ENCODE measurements at places on chromosomes 5 and 9. TPM values are rescaled to one million over a fixed set of nuclear protein-coding genes. Genes with fewer than 3 reads are reported as not detected.

OR1N2 gene
- not detected for total RNA-seq

CLK4 gene
- 26.0 TPM for total RNA-seq

CCNJL gene
- total RNA-seq = not detected

ABHD17B gene
- total RNA-seq = 11.7 TPM

SLC28A3 gene
- total RNA-seq = 0.90 TPM

RRAGA gene
- 45.5 TPM for total RNA-seq

NRARP gene
- 0.82 TPM for total RNA-seq

PCDHGA2 gene
- not detected for total RNA-seq

FKTN gene
- 16.8 TPM for total RNA-seq

SH3PXD2B gene
- total RNA-seq = 0.99 TPM

ROR2 gene
- total RNA-seq = 0.31 TPM

TLX3 gene
- not detected for total RNA-seq

SPATA31D4 gene
- not detected for total RNA-seq

PRSS3 gene
- not detected for total RNA-seq

DNA sequence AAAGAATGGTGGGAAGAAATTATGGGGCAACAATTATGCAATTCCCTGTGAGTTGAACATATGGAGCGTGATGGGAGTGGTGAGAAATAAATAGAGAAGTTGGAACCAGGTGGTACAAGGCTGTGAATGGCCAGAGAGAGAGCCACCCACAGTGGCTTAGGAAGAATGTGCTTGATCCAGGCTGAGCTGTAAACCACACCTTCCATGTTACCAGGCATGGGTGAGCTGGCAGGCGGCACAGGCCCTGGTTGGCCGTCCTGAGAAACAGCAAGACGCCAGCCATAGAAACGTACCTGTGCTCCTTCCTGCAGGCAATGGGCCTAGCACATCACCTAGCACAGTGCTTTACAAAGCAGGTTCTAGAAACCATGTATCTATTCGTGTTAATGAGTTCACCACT, 74.3 kb downstream of the EPB41L4B start:
- no peaks in the 10 kb centered on the region for H3K36me3 ChIP-seq
- H3K4me3 ChIP-seq = no peak overlapping the region
- DNase-seq = no peak
- H3K4me1 ChIP-seq = peaks cover 2% of the 10 kb centered on the region

- no peaks in the 10 kb centered on the region for H3K27me3 ChIP-seq
- peak overlapping the region; percentile 91 for H3K4me3 ChIP-seq
- H3K36me3 ChIP-seq = no peaks in the 10 kb centered on the region
- peaks cover 44% of the 10 kb centered on the region for H3K4me1 ChIP-seq
Observed at GRCh38 chr9:92763721-92764380, 782 bp downstream of the BICD2 start.

GRCh38 chr9:79662537-79662956, 90.8 kb downstream of the TLE4 start:
- H3K4me1 ChIP-seq = peaks cover 32% of the 10 kb centered on the region
- no peaks in the 10 kb centered on the region for H3K27me3 ChIP-seq
- DNase-seq = no peak
- H3K4me3 ChIP-seq = no peak overlapping the region
- H3K36me3 ChIP-seq = peaks cover 9% of the 10 kb centered on the region
- no peak overlapping the region for H3K27ac ChIP-seq

- no peak overlapping the region for H3K4me3 ChIP-seq
- DNase-seq = no peak
- no peaks in the 10 kb centered on the region for H3K36me3 ChIP-seq
- H3K27me3 ChIP-seq = no peaks in the 10 kb centered on the region
- H3K27ac ChIP-seq = no peak overlapping the region
Observed at GRCh38 chr5:98624145-98624880, 149.2 kb upstream of the RGMB start.

- H3K27me3 ChIP-seq = no peaks in the 10 kb centered on the region
- H3K27ac ChIP-seq = peak overlapping the region; percentile 46
- H3K4me1 ChIP-seq = peaks cover 31% of the 10 kb centered on the region
Observed at GRCh38 chr9:68894502-68894901, 119.4 kb downstream of the PRKACG start.

GRCh38 chr5:153919161-153919560, 119.5 kb downstream of the FAM114A2 start:
- H3K4me3 ChIP-seq = no peak overlapping the region
- no peak for DNase-seq
- H3K27me3 ChIP-seq = peaks cover 4% of the 10 kb centered on the region
- H3K27ac ChIP-seq = no peak overlapping the region

DNA sequence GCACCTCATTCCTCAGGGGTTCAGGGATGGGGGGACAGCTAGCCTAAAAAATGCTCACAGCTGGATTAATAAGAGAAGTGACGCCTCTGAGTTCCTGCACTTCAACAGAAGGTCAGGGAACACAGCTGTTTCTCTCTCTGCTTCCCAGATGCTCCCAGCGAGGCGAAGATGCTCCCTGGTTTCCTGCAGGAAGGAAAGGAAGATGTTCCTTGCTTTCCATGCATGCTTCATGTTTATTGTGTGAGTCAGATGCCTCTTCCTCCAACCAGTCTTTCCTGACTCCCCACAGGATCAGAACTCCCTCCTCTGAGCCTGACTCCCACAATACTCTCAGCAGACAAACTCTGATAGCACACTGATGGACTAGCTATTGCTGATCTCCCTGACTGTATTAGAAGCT, 71.9 kb downstream of the MFAP3 start:
- H3K36me3 ChIP-seq = no peaks in the 10 kb centered on the region
- no peak for DNase-seq
- no peak overlapping the region for H3K4me3 ChIP-seq
- no peaks in the 10 kb centered on the region for H3K4me1 ChIP-seq
- no peak overlapping the region for H3K27ac ChIP-seq
- H3K27me3 ChIP-seq = no peaks in the 10 kb centered on the region

DNA sequence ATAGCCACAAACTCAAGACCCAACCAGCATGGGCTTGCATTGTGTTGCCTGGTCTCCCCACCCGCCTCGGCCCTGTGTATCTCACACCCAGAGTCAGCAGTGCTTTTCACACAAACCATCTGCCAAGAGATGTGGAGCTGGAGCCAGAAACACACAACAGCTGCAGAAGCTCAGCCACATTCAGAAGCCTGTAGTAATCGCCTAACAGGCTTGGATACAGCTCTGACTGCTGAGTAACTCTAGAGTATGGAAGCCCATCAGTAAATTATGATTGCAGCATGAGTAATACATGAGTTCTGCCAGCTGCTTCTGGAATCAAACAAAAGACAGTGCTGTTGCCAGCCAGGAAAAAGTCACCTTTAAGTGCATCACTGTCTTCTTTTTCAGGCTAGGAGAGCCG, 16.0 kb downstream of the TEK start:
- no peak overlapping the region for H3K27ac ChIP-seq
- no peaks in the 10 kb centered on the region for H3K27me3 ChIP-seq
- H3K4me1 ChIP-seq = no peaks in the 10 kb centered on the region
- DNase-seq = no peak

DNA sequence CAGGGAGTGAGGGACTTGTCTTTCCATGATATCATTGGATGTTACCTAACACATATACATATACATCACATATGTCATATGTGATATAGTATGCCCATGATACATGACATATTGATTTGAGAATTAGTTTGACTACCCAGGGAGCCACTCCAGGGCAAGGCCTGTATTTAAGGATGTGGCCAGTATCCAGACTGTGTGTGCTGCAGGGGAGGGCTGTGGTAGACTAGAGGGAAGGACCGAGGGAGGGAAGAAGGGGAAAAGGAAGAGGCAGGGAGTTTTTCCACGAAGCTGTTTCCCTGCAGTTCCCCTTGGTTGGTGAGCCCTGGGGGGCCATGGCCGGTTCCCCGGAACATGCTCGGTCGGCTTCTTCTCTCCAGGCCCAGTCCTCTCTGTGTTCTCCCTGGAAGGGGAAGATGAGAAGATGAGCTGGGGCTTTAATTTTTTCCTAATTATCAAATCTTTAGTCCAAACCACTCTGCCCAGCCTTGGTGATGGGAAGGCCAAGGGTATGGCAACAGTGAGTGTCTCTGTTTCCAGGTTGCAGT, 48.7 kb downstream of the NSUN2 start:
- no peaks in the 10 kb centered on the region for H3K4me1 ChIP-seq
- H3K4me3 ChIP-seq = no peak overlapping the region
- no peak for DNase-seq
- H3K27ac ChIP-seq = no peak overlapping the region
- H3K36me3 ChIP-seq = no peaks in the 10 kb centered on the region

DNA sequence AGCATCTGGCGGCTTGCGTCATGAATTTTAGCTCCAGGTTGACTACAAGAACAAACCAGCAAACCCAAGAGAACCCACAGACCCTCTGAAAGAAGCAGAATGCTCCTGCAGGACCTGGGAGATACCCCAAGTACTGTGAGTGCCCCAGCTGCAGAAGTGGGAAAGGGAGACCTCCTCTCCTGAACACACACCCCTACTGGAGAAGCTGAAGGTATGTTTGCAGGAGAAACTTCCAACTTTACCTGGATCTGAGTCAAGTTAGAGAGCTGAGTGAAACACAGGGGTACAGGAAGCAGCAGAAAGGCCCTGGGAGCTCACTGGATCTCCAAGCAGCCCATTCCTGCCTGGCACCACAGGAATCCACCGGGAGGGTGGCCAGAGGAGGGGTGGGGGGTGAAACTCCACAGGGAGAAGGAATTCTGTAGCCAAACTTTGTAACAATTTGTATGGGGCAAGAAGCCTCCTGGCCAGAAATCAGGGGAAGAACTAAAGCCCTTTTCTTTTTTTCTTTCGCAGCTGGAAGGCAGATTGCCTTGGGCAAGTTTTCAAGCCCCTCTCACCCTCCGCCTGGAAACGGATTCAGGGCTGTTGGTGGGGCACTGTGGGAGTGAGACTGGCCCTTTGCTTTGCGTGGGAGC, 576.2 kb downstream of the BNC2 start:
- H3K4me3 ChIP-seq = no peak overlapping the region
- H3K4me1 ChIP-seq = no peaks in the 10 kb centered on the region
- H3K36me3 ChIP-seq = no peaks in the 10 kb centered on the region
- DNase-seq = no peak
- H3K27me3 ChIP-seq = no peaks in the 10 kb centered on the region

DNA sequence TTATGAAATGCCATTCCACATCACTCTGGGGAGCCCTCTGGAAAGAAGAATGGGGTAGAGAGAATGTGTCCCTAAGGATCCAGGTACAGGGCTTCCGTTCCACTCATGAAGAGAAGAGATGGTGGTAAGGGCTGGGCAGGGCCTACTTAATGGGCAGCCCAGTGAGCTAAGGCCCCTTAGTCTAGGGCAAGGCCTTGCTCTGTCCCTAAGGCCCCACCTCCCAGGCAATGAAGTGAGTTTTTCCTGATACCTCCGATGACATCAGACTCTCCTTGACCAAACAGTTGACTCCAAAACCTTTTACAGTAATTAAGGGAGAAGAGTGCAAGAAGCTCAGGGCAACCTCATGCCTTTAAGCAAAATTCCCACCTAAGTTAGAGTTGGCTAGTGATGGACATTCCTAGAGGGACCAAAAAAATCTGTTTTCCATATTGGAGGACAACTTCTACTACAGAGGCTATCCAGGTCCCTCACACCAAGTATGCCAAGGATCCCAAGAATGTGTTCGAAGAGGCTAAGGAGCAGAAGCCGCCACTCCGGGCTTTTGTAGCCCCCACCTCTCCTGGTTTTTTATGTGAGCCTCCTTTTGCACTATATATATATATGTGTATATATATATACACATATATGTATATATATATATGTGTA, 5.9 kb downstream of the KLF9 start:
- H3K4me1 ChIP-seq = peaks cover 67% of the 10 kb centered on the region
- peaks cover 17% of the 10 kb centered on the region for H3K36me3 ChIP-seq
- no peaks in the 10 kb centered on the region for H3K27me3 ChIP-seq
- H3K4me3 ChIP-seq = no peak overlapping the region
- peak overlapping the region; percentile 92 for H3K27ac ChIP-seq

DNA sequence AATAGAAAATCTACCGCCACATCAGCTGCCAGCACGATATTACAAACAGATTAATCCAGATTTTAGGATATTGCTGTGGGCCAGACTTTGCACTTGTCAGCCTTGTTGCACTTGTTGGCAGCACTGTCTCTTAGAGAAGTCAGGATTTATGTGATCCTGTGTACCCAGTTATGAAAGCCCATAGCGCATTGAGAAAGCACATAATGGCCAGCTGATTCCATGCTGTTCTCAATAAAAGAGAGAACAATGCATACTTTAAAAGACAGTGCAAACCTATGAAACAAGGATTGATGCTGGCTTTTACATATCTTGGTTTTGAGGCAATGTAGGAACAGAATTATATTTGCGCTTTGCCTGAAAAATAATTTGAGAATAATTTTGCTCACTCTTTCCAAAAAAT, 140.8 kb downstream of the CEP120 start:
- DNase-seq = no peak
- H3K4me1 ChIP-seq = peaks cover 4% of the 10 kb centered on the region
- H3K36me3 ChIP-seq = no peaks in the 10 kb centered on the region
- H3K4me3 ChIP-seq = no peak overlapping the region
- H3K27ac ChIP-seq = no peak overlapping the region

GRCh38 chr5:121378559-121379359, 472.9 kb upstream of the FTMT start:
- H3K4me1 ChIP-seq = no peaks in the 10 kb centered on the region
- no peak for DNase-seq
- no peak overlapping the region for H3K27ac ChIP-seq
- H3K36me3 ChIP-seq = no peaks in the 10 kb centered on the region

GRCh38 chr5:38258319-38259061, at the start of gene EGFLAM:
Gene EGFLAM, plus strand, starts transcription at chr5:38258559. Its CDS starts 196 bp downstream, at chr5:38258755.
- no peak within 1 kb of the TSS for H3K4me3 ChIP-seq
- peaks cover 55% of the 10 kb centered on the region for H3K27me3 ChIP-seq
- peaks cover 10% of the 10 kb centered on the region for H3K4me1 ChIP-seq
- no peak within 1 kb of the TSS for H3K27ac ChIP-seq
- DNase-seq = peak; percentile 17
- no peaks in the 10 kb centered on the region for H3K36me3 ChIP-seq

DNA sequence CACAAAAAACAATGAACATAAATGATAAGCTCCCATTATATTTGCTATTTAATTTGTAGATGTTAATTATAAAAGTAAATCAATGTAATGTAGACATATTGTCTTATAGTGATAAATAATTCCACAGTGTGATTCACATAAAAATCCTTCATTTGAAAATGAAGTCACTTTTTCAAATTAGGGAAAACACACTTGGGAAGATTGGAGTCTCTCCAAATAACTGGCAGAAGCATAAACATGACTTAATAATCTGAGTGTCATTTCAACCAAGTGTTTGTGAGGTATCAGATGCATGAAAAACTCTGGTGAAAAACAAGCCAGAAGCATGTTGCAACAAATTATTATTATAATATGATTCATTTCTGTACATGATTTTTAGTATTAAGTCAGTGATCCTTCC, 102.2 kb downstream of the CETN3 start:
- H3K4me1 ChIP-seq = no peaks in the 10 kb centered on the region
- no peak overlapping the region for H3K27ac ChIP-seq
- no peaks in the 10 kb centered on the region for H3K27me3 ChIP-seq
- DNase-seq = no peak
- H3K36me3 ChIP-seq = no peaks in the 10 kb centered on the region

Measured in activated CD4-positive, alpha-beta memory T cell treated with anti-CD3 and anti-CD28 coated beads for 36 hours (primary cell).